GM12891 (cell line): ENCODE measurements at places on chromosomes 4 and X.

GRCh38 chr4:153465615-153466080 is 512 bp upstream of the TMEM131L start:
- peak; percentile 26 for DNase-seq

GRCh38 chr4:189804894-189805293 is 135.8 kb upstream of the FRG1 start:
- no peak for DNase-seq

- DNase-seq: no peak
Measured at GRCh38 chr4:150779707-150780106, 197.8 kb downstream of the MAB21L2 start.

DNA sequence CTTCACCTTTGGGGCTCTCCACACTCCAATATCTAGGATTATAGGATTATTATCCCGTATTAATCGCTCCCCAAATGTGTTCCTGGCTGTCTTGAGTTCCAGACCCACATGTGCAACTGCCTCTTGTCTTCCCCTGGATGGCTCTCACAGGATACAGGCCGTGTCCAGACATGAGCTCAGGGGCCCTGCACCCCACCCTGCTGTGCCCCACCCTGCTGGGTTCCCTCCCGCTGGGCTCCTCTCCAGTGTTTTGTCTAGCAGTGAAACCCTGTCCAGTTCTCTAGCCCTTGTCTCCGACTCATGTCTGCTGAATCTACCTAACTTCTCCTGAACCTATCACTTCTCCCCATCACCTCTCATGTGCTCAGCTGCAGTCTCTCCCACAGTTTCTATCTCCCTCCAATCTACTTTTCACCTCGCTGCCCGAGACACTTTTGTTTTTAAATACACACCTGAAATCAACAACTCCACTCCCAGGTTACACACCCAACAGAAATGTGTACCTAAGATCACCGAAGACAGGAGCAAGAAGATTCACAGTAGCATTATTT is 2.0 kb downstream of the RNF212 start:
- no peak for DNase-seq

DNA sequence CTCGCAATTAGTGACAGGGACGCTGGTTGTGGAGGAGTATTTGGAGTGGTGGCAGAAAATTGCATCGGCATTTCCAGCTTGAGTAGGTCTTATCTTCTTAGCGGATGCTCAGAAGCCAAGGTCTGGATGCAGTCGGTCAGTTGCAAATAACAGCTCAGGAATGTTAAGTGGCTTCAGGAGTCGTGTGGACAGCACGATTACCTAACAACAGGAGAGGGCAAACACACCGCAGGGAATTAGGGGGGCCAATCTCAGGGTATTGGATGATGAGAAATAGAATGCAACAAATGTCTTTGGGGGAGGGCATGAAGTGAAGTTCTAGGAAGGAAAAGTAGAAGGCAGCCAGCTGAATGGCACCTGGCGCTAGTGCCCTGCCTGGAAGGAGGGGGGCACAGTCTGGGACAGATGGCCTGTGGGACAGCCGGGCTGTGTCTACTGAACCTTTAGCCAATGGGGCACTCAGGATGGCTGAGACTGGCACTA is 11.8 kb downstream of the RASL11B start:
- no peak for DNase-seq

GRCh38 chrX:29617725-29618124 is 597.6 kb upstream of the MAGEB2 start:
- no peak for DNase-seq

GRCh38 chr4:55849724-55850123 is 3.7 kb upstream of the EXOC1 start:
- DNase-seq: no peak

- DNase-seq: no peak
Measured at GRCh38 chrX:16528620-16529019, 121.3 kb upstream of the S100G start.

DNA sequence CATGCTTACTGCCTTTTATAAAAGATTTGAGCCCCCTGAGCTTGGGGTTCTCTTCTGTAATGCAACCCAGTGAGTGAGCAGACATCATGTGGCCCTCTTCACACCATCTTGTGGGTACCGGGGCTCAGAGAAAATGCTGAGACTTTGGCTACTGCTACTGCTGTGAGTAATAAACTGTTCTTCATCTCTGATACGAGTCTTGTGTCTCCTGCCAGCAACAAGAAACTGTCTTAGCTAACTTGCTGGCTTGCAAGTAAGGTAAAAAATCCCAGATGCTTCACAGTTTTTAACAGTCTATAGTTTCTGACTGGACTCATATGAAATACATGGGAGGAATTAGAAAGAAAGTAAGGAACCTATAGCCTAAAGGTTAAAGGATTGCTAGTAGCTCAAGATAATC is 148.3 kb downstream of the GPC3 start:
- no peak for DNase-seq

DNA sequence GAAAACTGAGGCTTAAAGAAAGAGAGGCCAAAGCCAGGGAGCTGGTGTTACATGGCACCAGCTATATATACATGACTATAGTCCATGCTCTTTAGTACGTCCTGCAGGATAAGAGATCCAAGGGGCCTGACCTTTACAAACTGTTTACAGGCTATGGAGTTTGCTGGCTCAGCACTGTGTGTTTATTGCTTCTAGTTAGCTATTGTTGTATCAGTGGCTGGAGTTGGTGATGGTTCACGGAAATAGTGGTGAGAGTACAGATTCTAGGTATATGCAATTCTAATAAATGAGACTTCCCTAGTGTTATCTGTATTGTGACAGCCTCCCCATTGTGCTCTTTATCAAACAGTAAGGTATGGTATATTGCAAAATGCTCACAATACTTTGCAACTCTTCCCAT is 46.5 kb downstream of the REPS2 start:
- no peak for DNase-seq

DNA sequence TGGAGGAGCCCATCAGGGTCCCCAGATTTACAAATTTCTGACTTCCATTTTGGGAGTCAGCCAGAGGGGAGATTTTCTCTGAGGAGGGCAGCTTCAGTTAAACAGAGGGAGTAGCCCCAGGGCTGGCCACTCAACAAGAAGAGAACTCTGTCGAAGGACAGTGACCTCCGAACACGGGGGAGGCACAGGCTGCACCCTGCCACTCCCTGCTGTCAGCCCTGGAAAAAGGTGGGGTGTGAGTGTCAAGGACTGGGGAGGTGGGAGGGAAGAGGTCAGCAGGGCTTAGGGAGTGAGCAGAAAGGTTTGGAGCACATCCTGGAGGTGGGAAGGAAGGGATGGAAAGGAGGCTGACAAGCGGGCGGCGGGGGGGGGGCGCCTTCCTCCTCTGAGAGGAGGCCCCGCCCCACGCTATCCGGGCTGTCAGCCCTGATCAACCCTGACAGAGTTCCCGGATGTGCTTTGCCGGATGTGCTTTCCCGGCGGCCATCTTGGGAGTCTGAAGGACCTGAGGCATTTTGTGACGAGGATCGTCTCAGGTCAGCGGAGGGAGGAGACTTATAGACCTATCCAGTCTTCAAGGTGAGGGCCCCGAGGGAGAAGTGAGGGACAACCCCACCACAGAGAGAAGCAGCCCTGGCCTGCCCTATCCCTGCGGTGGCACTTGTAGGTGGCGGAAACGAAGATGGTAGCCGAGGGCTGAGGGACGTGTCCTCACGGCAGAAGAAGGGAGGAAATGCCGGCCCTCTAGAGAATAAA is at the start of gene MAGEC1:
TSS of gene MAGEC1 (plus strand) at position 495 of the 756 bp plus-strand sequence. CDS start 1,179 bp downstream, outside the sequence.
- DNase-seq: no peak

- DNase-seq: no peak
Measured at GRCh38 chr4:149645790-149646189, 169.9 kb downstream of the IQCM start.

DNA sequence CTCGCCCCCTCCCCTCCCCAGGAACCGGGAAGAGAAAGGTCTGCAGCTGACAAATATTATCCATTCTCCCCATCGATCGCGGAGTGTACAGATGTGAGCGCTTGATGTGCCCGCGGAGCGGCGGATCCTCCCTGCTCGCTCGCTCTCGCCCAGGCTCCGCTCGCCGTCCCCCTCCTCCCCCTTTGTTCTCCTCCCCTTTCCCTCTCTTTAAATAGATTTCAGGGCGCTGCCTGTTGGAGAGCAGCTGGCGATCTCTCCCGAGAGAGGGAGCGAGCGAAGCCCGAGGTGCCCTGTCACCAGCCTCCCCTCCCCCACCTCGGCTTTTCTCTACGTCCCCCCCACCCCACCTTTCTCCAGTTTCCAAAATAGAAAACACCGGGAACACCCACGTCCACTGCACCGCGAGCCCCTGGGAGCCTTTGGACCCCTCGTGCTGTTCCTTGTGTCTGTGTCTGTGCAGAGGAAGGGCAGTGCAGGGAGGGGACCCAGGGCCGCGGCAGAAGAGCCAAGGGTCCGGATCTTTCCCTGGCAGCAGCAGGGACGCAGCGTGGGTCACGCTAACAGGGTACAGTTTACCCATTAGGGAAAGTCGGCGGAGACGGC is 56.6 kb upstream of the BCOR start:
- DNase-seq: no peak

- DNase-seq: no peak
Measured at GRCh38 chr4:45004847-45005565, 278.6 kb upstream of the GNPDA2 start.

DNA sequence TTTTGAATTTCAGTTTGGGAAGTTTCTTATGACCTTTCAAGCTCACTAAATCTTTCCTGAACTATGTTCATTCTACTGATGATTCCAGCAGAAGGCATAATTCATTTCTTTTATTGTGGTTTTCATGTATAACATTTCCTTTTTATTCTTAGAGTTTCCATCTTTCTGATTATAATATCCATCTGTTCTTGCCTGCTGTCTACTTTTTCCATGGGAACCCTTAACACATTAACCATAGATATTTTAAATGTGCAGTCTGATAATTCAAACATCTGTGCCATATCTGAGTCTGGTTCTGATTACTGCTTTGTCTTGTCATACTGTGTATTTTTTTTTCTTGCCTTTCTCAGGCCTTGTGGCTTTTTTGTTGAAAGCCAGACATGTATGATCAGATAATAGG is 234.7 kb downstream of the COX7B2 start:
- DNase-seq: no peak

DNA sequence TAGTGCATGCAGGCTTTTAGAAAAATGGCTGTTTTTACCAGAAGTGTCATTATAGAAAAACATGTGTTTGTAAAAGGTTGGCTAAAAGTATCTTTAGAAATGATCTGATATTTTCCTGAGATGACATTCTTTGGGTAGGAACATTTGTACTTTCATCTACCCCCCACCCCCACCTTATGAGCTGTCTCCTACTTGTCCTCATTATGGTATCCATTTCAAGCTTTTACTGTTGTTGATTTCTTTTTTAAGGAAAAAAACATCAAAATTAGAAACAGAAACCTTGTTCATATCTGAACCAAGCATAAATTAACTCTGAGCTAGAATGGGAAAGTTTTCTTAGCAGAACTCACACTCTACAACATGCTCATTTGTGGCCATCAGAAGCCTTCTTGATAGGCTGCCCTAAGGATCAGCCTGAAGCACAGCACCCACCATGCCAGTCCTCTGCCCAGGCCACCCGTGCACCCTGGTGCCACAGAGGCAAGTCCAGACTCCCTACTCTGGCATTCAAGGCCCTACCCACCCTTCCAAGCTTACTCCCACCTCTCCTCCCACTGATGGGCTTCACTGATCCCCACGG is 49.4 kb downstream of the NSG1 start:
- no peak for DNase-seq

- no peak for DNase-seq
Measured at GRCh38 chr4:76215077-76215476, 1.5 kb upstream of the SCARB2 start.

DNA sequence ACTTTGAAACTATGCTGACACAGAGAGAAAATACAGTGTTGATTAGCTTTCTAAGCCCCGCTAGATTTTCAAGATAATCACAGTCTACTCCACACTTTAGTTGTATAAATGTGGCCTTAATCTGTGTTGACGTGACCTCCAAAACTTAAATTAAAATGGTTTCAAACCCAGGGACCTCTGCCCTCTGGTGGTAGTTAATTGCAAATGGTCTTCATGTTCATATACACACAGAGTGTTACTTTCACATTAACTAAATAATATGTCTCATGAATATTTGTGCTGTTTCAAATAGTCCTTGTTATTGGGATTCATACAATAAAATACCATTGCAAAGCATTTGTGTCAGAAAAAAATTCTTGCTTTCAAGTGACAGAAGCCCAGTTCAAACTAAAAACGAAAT is 64.3 kb downstream of the TASL start:
- DNase-seq: no peak

GRCh38 chr4:100841911-100842310 is 324.1 kb upstream of the EMCN start:
- no peak for DNase-seq

DNA sequence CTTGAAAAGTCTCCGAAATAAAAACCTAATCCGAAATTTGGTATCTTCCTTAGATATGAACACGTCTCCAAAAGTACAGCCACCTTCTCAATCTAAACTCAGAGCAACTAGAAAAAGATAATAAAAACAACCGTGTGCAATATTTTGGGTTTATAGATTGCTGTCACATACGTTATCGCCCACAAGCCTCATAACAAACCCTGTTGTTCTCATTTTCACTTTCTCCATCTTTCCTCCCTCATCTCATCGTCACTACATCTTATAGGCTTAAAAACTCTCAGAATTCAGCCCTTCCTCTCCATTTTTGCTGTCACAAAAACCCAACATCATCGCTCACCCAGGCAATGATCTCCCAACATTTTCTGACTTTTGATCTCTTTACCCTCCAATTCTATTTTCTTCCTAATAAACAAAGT is 448 bp upstream of the SCFD2 start:
- DNase-seq: no peak

GRCh38 chr4:2075171-2075986 is 16.3 kb downstream of the NAT8L start:
- no peak for DNase-seq

- peak; percentile 33 for DNase-seq
Measured at GRCh38 chr4:102625232-102625930, 124.2 kb downstream of the NFKB1 start.

DNA sequence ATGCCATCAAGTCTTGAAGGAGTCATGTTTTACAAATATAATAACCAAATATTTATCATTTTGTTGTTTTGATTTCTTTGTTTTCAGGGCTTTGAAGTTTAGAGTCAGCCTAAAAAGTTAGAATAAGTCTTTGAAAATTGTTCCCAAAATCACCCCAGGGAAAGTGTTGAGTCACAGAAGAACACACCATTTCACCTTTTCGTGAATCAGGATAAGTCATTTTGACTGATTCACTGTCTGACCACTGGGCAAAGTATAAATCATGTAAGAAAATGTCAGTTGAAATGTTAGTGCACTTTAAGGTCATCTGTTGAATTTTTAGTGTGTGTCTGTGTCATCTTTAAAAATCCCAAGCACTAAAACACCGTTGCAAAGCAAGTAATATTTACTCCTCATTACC is 1320.1 kb downstream of the RPA4 start:
- no peak for DNase-seq

- no peak for DNase-seq
Measured at GRCh38 chr4:32735856-32736590, 2015.9 kb downstream of the PCDH7 start.

- no peak for DNase-seq
Measured at GRCh38 chr4:54484383-54484782, 173.4 kb upstream of the KIT start.
